Fibroblast of skin of right quadriceps (primary cell): ENCODE measurements at places on chromosomes 16 and 17.

DNA sequence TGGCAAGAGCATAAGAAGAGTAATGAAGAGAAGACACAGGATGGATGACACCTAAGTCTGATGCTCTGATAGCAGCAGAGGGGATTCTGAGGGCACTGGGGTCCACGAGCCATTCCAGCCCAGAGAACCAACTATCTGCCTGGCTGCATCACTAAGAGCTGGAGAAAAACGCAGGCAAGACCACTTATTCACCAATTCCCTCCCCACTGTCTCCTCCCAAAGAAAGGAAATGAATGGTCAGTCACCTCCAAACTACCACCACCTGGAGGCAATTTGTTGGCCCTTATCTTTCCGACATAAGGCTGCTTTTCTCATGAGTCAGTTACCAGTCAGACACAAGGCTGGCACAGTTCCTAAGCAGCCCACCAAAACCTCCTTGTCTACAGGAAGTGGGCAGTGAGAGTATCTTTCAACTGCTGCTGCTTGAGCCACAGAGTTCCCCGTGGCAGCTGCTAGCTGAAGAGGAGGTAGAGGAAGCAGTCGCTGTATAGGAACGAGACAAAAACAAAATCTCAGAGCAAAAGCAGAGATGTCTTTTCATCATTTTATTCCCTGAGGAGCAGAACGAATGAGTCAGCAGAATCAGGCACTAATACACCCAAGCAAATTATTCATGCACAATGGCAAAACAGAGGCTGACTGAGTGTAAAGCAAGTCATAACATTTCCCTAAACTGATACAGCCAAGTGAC, 111.1 kb downstream of the SMG6 start:
- peak; percentile 99 for DNase-seq

- peak; percentile 97 for DNase-seq
Measured at GRCh38 chr17:81422776-81423697, 27.8 kb downstream of the BAHCC1 start.

DNA sequence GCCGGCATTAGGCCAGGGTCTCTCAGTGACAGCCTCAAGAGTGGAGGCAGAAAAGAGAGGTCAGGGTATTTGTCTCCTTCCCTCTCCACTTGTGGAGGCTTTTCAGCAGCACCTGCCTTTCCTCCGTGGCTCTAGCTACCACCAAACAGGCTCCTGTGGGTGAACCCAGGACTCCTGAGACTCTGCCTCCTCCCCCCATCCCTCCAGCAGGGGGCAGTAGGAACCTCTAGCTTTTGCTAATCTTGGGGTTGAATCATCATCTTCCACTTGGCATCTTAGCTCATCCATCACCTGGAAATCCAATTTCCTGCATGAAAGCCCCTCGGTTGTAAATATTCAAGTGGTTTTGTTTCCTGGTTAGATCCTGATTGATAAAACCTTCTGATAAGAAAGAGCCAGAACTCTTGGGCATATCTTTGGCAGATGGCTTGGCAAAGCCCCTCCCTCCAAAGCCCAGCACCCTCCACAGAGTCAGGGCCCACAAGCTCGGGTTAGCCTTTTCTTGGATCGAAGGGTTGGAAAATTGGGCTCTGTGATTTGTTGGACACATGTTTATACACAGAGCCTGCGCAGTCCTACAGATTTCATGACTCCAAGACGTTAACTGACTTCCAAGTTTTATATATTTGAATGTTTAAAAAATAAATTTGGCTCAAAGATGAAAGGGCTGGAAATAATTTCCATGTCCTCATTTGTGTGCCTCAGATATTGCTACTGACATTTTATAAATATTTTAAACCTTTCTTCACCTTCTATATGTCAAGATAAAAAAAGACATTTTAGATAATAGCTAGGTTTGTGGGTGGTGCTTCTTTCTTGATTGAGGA, 322.1 kb downstream of the MAP2K4 start:
- DNase-seq, result peak; percentile 12

- no peak for DNase-seq
Measured at GRCh38 chr17:43547659-43548256, 1.6 kb upstream of the ETV4 start.

DNA sequence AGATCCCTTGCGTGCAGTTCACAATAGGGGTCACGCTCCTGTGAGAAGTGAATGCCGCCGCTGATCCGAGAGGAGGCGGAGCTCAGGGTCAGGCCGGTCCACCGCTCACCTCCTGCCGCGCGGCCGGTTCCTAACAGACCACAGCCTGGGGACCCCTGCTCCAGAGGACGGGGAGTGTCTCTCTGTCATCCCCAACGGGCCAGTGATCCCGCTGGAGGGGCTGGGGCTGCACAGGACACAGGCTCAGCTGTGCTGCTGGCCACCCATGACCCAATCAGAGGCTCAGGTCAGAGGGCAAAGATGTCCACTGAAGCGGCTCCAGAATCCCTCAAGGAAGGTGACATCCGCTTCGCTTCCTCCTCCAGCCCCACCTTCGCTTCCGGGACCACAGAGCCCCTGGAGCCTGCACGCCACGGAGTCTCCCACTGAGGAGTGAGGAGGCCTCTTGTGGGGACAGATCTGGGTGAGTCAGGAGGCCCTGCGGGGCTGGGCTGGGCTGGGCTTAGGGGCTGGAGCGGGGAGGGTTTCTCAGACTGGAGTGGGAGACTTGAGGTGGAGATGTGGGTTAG, 115.4 kb downstream of the METRNL start:
- no peak for DNase-seq

- DNase-seq, result no peak
Measured at GRCh38 chr17:77027271-77027889, 113.4 kb upstream of the SEC14L1 start.

- DNase-seq, result no peak
Measured at GRCh38 chr17:63436523-63437110, 9.5 kb downstream of the CYB561 start.

GRCh38 chr17:19660219-19660870, 11.8 kb downstream of the ALDH3A2 start:
- DNase-seq, result no peak

DNA sequence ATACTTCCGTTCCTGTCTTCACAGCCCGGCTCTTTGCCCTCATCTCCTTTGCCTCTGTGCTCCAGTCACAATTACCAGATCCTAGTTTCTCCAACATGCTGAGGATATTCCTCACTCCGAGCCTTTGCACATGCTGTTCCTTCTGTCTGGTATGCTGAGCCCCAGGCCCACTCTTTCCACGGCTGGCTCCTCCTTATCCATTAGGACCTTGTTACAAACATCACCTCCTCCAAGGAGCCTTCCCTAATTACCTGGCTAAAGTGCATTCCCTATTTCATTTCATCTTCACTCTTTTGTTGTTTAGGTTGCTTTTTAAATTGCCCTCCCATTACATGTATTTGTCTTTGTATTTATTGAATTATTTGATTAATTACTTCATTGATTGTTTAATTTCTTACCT, 14.9 kb upstream of the ADGRG1 start:
- DNase-seq, result no peak

GRCh38 chr17:3804503-3804931, 3.5 kb upstream of the ITGAE start:
- DNase-seq, result no peak

DNA sequence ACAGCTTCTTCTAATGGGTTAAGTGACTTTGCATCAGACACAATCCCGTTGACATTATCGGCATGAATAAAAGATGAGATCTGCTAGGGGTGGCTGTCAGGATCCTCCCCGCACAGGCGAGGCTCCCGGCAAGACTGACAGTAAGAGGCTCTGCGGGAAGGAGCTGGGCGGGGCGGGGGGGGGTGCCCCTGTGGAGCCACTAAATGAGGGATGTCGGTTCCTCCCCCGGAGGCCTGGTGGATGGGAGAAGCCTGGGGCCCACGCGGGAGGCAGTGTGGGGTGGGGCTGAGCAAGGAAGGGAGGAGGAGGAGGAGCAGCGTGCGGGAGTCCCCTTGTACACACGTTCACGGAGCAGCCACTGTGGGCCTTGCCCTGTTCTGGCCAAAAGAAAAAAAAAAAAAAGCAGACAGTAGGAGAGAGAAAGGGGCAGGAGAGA, 190.9 kb upstream of the GSE1 start:
- DNase-seq, result no peak

- DNase-seq, result no peak
Measured at GRCh38 chr17:19398301-19399181, 11.6 kb upstream of the MFAP4 start.

DNA sequence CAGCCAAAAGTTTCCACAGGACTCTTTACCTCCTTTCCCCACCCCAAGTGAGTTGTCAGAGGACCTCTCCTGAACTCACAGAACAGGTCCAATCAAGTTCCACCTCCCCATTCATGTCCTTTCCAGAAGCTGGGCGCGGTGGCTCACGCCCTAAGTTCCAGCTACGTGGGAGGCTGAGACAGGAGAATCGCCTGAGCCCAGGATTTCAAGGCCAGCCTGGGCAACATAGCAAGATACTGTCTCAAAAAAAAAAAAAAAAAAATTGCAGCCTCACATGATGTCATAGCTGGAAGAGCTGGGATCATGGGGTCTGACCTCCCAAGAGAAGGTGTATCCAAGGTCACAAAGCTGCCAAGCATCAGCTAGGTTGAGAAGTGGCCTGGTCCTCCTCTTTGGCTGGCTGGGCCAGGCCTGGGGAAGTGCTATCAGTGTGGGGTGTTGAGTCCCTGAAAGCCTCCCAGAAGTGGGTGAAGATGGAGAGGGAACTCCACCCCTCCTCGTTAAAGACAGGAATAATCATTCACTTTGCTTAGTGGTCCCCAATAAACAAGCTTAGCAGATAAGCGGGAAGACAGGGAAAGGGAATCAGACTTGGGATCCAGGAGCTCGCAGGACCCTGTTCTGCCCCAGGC, 5.5 kb upstream of the MNT start:
- no peak for DNase-seq

DNA sequence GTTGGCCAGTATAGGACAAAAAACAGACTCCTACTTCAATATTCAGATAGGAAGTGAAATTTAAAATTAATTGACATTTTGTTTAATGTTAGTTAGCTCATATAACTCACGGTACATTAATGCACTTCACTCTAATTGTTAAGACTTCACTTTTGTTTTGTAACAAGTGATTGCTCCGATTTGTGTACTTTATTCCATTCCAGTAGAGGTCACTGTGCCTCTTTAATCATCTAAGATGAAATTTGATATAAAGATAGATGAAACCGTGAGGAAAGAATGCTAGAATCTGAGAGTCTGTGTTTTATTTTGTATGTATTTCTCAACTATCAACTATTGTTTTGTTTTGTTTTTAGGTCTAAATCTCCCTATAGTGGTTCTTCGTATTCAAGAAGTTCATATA, 29.0 kb downstream of the RBBP6 start:
- peak; percentile 30 for DNase-seq

GRCh38 chr16:21684199-21684598, 20.4 kb downstream of the OTOA start:
- no peak for DNase-seq

DNA sequence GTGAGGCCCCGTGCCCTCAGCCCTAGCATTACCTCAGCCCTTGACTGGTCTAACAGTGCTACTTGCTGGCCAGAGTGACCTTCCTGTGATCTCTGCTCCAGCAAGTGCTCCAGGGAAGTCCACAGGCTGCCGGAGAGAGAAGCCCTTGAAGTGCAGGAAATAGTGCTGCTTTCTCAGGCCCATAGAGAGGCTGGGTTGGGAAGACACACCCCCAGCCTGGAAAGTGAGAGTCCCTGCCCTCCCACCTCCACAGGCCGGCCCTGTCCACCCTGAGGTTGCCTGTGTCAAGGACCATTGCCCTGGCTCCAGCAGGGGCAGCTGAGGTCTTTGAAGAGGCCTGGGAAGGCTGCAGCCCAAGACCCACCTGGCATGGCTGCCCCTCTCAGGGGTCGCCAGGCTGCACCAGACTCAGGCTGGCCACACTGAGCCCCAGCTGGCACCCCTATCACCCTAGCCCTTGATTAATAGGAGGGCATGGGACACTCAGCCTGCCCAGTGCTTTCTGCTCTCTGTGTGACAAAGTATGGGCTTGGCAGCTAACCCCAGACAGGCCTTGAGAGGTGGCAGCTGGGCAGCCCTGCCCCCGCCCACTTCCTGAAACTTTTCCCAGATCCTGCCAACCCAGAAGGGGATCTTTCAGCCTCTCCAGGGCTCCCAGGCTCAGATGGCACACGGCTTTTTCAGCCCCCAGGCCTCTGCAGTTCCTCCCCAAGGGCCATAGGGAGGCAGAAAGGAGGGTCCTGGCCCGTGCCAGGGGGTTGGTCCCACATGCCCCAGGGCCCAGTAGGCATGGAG, 21.7 kb downstream of the ATP6V0D1 start:
- no peak for DNase-seq

GRCh38 chr16:12876778-12877177, 24.6 kb upstream of the SHISA9 start:
- no peak for DNase-seq

DNA sequence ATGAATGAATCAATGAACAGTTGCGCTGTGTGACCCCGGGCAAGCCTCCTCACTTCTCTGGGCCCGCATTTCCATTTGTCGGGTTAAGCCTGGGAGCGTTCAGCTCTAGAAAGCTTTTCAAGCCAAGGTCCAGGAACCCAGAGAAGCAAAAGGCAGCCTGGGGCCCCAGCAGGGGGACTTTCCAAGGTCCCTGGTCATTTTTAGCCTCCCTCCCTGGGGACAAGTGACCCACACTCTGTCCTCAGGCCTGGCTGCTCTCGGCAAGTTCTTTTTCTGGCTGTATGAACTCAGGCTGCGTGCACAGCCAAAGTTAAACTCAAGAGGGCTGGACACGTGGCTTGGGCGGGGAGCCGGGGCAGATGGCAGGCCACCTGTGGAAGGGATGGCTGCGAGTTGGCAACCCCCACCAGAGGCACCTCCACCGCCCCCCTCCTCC, 41.4 kb upstream of the CIBAR2 start:
- no peak for DNase-seq

DNA sequence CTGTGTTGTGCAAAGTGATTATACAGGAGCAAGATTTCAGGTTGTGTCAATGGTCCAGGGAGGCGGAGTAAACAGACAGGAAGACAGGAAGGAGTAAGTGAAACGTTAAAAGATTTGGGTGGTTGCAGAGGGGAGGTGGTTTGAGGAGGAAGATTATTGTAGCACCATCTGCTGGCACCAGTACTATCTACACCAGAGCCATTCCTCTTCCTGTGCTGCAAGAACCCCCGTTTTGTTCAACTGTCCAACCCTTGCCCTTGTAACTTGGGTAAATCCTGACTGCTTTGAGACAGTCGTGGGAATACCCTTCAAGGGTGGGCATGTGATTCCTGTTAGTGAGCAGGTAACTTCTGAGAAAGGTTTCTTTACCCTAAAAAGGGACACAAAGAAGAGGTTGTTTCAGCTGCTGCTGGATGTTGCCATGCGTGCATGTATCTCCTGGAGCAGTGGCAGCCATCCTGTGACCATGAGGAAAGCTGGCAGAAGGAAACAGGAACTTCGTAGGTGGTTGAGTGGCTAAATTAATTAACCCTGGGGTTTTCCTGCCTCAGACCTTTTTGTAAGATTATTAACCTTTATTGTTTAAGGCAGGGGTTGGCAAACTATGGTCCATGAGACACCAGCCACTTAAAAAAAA, 124.1 kb downstream of the PRKCA start:
- DNase-seq, result no peak
